Upper lobe of left lung (tissue), 6 donors: ENCODE measurements at places on chromosomes 6 and 20. TPM values are rescaled to one million over a fixed set of nuclear protein-coding genes. Genes with fewer than 3 reads are reported as not detected.

PPP1R3D gene
- total RNA-seq, result 6.3 TPM

DNA sequence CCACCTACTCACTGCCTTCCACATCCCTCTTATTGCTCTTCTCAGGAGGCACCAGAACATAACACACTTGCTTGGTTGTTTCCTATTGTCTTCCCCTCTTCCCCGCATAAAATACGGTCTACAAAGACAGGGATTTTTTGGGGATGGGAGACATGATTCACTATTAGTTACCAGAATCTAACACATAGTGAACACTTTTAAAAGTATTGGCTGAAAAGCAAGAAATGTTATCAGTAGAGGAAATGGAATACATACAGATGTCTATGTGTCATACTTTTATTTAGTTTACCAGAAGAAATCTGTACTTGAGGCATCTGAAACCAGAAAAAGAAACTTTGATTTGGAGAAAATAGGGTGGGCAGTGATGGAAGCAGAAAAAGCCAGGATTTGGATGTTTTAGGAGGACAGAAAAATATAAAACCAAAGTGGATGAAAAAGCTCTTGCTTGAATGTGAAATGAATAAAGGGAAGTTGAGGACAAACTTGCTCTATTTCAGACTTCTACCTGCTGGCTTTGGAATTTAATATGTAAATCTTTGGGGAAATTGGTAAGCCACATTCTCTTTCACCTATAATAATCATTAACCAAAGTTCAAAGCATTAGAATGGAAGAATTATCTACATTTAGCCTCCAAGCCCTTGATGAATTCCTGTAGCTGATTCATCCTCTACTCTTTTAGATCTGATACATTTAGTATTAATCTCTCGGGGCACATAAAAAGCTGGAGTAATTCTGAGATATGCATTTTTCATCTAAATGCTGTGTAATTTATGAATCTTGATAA lies 82.6 kb downstream of the DOK5 start:
- H3K4me1 ChIP-seq, result no peaks in the 10 kb centered on the region
- no peak overlapping the region for H3K4me3 ChIP-seq
- H3K27ac ChIP-seq, result no peak overlapping the region
- no peaks in the 10 kb centered on the region for H3K36me3 ChIP-seq

PI16 gene
- 78.9 TPM for total RNA-seq

GRCh38 chr6:140052736-140053729 lies 678.6 kb upstream of the CITED2 start:
- no peak for DNase-seq
- no peak overlapping the region for H3K27ac ChIP-seq
- H3K36me3 ChIP-seq, result no peaks in the 10 kb centered on the region
- H3K4me3 ChIP-seq, result no peak overlapping the region
- H3K27me3 ChIP-seq, result no peaks in the 10 kb centered on the region

GRCh38 chr6:97176468-97176867 lies 106.5 kb downstream of the MMS22L start:
- no peaks in the 10 kb centered on the region for H3K4me1 ChIP-seq
- DNase-seq, result no peak
- no peaks in the 10 kb centered on the region for H3K36me3 ChIP-seq
- H3K27ac ChIP-seq, result no peak overlapping the region
- H3K27me3 ChIP-seq, result no peaks in the 10 kb centered on the region
- H3K4me3 ChIP-seq, result no peak overlapping the region

DNA sequence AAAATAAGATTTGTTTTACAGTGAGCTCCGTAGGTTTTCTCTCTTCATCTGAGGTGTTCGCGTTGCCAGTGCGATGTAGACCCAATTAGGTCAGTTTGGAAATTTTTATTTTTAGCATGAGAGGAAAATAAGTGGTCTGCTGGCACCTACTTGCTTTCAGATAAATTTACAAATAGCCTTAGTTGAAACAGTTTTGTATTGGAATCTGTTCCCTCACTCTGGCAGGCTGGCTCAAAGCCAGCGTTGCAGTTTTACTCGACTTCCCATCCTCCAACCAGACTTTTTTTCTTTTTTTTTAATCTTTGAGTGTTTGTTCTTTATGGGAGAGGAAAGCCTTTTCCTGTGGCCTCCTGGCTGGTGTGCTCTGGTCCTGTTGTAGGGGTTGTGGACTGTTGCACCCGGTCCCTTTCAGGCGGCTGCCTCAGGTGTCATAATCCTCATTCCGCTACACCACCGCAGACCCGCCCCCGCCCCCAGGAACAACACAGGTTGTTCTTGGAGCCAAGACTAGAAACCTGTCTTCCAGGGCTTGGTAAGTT lies 46.7 kb downstream of the TIAM2 start:
- no peak for DNase-seq
- H3K36me3 ChIP-seq, result no peaks in the 10 kb centered on the region
- no peaks in the 10 kb centered on the region for H3K27me3 ChIP-seq
- H3K27ac ChIP-seq, result no peak overlapping the region
- no peak overlapping the region for H3K4me3 ChIP-seq
- no peaks in the 10 kb centered on the region for H3K4me1 ChIP-seq

DNA sequence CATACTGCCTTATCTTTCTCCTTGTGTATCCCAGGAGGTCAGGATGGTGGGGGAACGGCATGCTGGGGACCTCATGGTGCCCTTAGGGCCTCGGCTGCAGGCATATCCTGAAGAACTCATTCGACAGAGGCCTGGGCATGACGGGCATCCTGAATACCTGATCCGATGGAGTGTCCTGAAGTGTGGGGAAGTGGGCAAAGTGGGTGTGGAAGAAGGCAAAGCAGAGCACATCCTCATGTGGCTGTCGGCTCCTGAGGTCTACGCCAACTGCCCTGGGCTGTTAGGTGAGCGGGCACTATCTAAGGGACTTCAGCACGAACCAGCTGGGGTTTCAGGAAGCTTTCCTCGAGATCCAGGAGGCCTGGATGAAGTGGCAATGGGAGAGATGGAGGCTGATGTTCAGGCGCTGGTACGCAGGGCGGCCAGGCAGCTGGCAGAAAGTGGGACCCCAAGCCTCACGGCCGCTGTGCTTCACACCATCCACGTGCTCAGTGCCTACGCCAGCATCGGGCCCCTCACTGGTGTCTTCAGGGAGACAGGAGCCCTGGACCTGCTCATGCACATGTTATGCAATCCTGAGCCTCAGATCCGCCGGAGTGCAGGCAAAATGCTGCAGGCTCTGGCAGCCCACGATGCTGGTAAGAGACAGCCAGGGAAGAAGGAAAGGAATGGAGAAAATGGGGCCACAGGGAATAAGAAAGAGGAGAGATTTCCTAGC lies 2.4 kb downstream of the CUL9 start:
- H3K27ac ChIP-seq, result no peak overlapping the region
- peaks cover 29% of the 10 kb centered on the region for H3K4me1 ChIP-seq
- no peak overlapping the region for H3K4me3 ChIP-seq
- H3K36me3 ChIP-seq, result peaks cover 59% of the 10 kb centered on the region

KCNK5 gene
- 34.6 TPM for total RNA-seq

DNA sequence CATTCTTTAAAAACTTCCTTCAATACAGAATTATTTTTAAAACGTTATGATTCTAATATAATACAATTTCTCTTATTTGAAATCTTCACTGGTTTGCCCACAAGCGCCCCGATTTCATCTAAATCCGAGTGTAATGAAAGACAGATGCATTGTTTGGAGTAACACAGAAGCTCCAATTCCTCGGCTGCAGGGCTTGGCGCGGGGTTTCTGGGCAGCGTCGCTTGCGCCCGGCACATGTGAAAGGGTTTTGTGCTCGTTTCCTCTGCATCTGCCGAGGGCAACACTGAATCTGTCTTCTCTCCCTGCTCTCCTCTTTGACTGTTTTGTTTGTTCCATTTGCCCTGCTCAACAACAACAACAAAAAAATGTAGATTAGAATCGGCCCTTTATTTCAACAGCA lies 248.6 kb upstream of the QKI start:
- peak; percentile 52 for DNase-seq
- H3K4me3 ChIP-seq, result no peak overlapping the region
- H3K4me1 ChIP-seq, result no peaks in the 10 kb centered on the region
- H3K36me3 ChIP-seq, result no peaks in the 10 kb centered on the region
- no peak overlapping the region for H3K27ac ChIP-seq

DNA sequence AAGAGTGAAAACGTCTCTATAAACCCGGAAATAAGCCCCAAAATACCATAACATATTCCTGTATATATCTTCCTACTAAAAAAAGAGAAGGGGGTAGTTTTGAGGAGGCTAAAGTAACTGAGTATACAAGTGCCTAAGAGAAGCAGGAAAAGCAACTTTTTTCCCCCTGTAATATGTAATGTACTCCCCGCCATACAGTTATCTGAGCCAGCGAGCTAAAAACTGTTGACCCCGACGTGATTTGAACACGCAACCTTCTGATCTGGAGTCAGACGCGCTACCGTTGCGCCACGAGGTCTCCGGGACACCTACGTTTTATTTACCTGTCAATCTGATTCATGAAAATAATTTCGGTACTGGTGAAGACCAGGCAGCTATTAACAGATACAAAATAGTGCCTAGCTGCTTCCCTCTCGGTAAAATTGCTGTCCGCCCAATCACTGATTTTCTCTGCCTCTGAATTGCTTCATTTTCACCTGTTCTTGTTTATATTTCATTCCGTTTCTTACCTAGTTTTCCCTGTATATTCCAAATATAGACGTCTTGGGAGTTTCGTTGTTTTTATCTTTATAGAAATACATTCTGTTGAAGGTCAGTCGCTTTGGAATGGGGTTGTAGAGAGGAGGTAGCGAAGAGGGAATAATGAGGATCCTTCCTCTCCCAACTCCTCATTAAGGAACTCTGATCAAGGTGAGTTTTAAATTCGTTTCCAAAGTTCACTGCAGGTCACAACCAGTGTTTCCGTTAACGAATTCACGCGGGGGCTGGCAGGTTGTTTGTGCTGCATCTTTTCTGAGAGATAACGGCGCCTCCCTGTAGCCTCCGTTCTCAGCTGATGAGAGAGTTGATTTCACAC lies 33.6 kb upstream of the BTN3A2 start:
- H3K27ac ChIP-seq, result no peak overlapping the region
- H3K4me1 ChIP-seq, result no peaks in the 10 kb centered on the region
- no peaks in the 10 kb centered on the region for H3K36me3 ChIP-seq
- no peak for DNase-seq

GRCh38 chr6:45679631-45680030 lies 301.9 kb upstream of the SUPT3H start:
- no peaks in the 10 kb centered on the region for H3K4me1 ChIP-seq
- H3K36me3 ChIP-seq, result no peaks in the 10 kb centered on the region
- no peak overlapping the region for H3K4me3 ChIP-seq
- no peaks in the 10 kb centered on the region for H3K27me3 ChIP-seq

GRCh38 chr6:139474145-139475108 lies 100.0 kb upstream of the CITED2 start:
- DNase-seq, result no peak
- no peaks in the 10 kb centered on the region for H3K27me3 ChIP-seq
- H3K4me3 ChIP-seq, result no peak overlapping the region
- H3K36me3 ChIP-seq, result no peaks in the 10 kb centered on the region
- no peak overlapping the region for H3K27ac ChIP-seq

TMEM244 gene
- total RNA-seq, result not detected

HLA-DQB1 gene
- 9.2 TPM for total RNA-seq
